ENCODE measurements at places on chromosomes 7 and 10.

DNA sequence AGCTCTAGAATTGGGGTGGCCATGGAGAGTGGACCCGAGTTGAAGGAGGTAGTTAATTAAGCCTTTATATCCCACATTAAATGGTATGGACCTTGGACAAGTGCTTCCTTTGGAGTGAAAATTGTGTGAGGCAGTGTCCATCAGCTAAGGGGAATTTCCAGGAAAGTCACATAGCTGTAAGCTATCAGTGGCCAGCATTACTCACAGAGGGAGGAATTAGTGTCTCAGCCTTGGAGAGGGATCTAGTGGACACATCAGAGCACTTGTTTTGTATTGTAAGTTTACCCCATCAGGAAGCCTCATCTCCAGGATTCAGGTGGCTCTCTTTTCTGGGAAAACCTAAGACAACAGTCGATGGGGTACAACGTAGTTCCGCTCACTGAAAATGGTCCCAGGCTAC, 416.7 kb downstream of the TFEC start:
- DNase-seq: no peak

DNA sequence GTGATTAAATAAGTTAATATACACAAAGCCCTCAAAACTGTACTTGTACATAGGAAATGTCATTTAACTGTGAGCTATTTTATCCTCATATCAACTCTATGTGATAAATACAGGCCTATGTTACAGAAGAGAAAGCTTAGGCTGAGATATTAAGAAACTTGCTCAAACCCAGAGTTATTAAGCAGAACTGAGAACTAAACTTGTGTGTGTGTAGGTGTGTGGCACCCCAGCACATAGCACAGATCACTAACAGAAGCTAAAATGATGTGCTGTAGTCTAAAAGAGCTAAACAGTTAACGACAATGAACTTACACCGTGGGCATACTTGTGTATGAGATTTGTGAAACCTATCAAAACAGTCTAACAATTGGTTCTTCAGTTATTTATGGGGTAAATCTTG, 34.5 kb downstream of the MTPN start:
- no peak for DNase-seq

DNA sequence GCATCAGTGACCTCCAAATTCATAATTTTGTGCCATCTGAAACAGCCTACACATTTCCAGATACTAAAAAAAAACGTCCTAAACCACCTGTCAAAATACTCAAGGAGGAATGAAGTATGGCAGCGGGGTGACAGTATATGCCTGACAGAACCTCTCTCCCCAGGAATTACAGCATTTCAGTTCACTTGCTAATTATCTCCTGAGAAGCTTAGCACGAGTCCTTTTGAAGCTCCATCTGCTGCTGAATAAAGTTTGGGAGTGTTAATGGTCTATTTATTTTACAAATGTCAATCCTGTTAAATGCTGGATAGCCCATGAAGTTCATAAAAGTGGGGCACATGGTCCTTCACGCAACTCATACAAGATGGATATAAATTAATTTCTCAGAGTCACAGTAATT, 29.4 kb upstream of the ANLN start:
- DNase-seq: no peak

- DNase-seq: peak; percentile 25
Measured at GRCh38 chr7:103348452-103348851, 1.0 kb downstream of the PSMC2 start.

DNA sequence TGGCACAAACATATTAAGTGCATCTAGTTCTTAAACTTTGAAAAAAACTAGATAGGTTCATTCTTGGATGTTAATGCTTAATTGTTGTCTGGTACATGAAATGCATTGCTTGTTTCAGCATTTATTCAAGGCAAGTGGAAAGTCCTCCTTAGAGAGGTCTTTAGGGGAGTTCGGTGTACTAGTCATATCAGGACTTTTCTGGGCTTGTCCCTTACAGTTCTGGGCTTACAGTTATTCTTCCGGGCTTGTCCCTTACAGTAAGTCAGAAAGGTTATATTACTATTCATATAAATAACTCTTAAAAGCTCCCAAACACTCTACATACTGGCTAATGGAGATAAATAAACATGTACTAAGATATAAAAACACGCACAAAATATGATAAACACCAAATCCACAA, 61.6 kb upstream of the MRLN start:
- DNase-seq: no peak

DNA sequence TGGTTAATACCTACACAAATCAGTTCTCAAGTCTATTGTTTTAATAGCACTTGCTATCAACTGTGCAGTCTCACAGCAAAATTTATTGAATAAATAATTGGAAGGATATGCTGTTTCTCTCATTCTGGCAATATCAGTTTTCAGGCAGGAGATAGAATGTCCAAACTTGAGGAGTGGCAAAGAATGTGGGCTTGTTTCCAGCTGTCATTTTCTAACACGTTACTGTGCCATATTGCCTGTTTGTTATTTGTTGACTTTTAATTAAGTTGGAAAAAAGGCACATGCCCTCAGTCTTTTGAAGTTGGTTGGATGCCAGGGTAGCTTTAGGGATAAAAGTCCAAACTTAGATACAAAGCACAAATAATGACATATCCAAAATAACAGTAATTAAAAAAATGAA, 52.2 kb downstream of the MAGI2 start:
- DNase-seq: no peak

GRCh38 chr7:67267914-67268313, 271.3 kb downstream of the TYW1 start:
- DNase-seq: no peak

- peak; percentile 84 for DNase-seq
Measured at GRCh38 chr10:133274751-133275683, 1.7 kb downstream of the ADAM8 start.

- no peak for DNase-seq
Measured at GRCh38 chr10:109941236-109941862, 18.0 kb upstream of the XPNPEP1 start.

GRCh38 chr7:130974794-130975193, 240.8 kb upstream of the KLF14 start:
- DNase-seq: no peak

DNA sequence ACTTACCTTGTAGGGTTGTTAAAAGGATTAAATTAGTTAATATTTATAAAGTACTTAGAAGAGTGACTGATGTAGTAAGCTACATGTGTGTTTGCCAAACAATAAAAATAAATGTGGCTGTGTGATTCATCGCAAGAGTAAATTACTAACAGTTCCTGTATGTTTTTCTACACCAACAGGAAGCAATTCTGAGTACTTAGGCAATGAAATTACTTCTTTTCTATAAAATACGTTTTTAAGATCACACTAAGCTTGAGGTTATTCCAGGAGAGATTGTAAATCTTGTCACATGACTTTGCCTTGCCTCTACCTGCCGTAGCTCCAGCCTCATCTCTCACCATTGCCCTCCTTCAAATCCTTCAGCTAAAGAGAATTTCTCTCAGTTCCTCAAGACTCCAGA, 18.1 kb upstream of the GSTK1 start:
- peak; percentile 76 for DNase-seq

DNA sequence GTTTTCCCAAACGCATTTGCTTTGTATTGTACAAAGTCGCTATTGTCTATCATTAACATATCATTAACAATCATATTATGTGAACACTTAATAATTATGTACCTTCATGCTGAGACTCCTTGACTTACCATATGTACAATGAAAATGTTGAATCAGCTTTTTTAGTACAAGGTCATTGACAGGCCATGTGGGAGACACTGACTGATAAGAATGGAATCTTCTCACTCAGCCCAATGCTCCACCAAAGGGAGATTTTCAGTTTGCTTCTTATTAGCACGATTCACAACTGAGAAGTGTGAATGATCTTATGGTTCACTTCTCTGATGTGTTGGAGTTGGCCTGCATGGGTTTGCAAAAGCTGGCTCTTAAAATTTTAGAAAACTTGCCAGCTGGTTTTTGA, 253.5 kb upstream of the TEX47 start:
- no peak for DNase-seq

GRCh38 chr10:62633976-62634375, 170.5 kb upstream of the ADO start:
- no peak for DNase-seq

DNA sequence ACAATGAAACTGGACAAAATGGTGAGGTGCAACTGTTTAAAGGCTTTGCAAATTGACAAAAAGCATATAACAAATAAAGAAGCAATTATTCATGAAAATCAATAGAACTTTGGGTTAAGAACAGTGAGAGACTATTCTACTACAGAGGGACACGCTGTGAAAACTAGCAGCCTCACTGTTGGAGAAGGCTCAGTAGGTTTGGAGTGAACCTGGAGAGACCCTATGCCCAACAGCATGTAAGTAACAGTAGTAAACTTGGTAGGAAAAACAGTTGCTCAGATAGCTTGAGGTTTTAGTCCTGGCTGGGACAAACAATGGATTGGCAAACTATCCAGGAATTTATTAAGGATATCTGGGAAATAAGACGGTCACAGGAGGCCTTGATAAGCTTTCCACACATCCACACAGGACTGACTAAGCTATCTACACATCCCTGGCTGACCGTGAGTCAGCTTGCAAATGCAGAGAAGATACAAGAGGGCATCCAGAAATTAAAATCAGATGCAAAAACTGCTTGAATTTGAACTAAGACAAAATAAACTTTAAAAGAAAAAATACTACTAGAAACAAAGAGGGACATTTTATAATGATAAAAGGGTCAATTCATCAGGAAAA, 15.9 kb downstream of the FAM149B1 start:
- no peak for DNase-seq

Measured in activated CD4-positive, alpha-beta T cell treated with anti-CD3 and anti-CD28 coated beads, Interleukin-2, amount 50 U/mL, for 16 hours (primary cell).